ENCODE measurements at places on chromosomes 16 and 17.
A peak's percentile ranks its signal among the peaks of the same experiment; 100 is the strongest.

DNA sequence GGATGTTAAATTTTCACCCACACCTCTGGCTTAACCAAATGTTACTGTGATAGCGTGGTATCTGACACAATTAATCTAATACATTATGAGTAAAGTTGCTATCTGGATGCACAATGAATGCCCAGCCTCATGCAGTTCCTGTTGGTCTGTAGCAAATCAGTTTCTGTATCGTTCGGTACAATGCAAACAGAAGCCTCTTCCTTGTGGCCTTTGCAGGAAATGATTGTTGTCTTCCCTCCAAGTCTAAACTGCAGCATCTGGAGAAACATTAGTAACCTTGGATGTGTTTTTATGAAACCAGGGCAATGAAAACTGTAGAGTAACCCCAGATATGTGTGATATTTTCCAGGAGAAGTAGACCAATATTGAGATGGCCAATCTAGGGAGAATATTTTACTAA, 46.8 kb downstream of the CYB561 start:
- no peaks in the 10 kb centered on the region for H3K27me3 ChIP-seq
- H3K4me1 ChIP-seq = peaks cover 3% of the 10 kb centered on the region
- no peak for DNase-seq
- no peaks in the 10 kb centered on the region for H3K36me3 ChIP-seq
- no peak overlapping the region for H3K27ac ChIP-seq
- H3K4me3 ChIP-seq = no peak overlapping the region

GRCh38 chr17:57954397-57955182, 622 bp downstream of the CUEDC1 start:
- H3K4me3 ChIP-seq = peak overlapping the region; percentile 43
- no peak overlapping the region for H3K27ac ChIP-seq
- no peaks in the 10 kb centered on the region for H3K36me3 ChIP-seq
- peaks cover 72% of the 10 kb centered on the region for H3K27me3 ChIP-seq
- DNase-seq = no peak
- H3K4me1 ChIP-seq = peaks cover 40% of the 10 kb centered on the region

- H3K27me3 ChIP-seq = peaks cover 71% of the 10 kb centered on the region
- H3K36me3 ChIP-seq = no peaks in the 10 kb centered on the region
- no peak overlapping the region for H3K4me3 ChIP-seq
- H3K4me1 ChIP-seq = peaks cover 11% of the 10 kb centered on the region
- no peak overlapping the region for H3K27ac ChIP-seq
These were observed 2.3 kb downstream of the ADORA2B start for GRCh38 chr17:15947271-15947670.

DNA sequence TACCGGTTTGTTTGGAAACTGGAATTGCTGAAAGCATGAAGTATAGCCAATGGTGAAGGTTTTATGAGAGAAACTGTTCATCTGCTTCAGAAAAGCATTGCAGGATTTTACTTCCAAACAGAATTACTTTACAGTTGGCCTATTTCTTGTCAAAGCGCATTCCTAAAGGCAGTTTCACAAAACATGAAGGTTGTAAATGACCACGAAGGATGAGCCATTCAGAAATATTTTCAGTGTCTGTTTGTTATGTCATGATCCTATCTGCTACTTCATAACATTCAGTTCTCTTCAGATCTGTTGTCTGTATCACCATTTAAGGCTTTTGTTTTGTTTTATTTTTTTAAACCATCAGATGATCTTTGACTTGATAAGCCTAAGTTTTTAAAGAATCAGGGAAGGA, 45.7 kb downstream of the AATF start:
- no peak for DNase-seq
- H3K36me3 ChIP-seq = peaks cover 60% of the 10 kb centered on the region
- no peak overlapping the region for H3K4me3 ChIP-seq
- H3K4me1 ChIP-seq = peaks cover under 1% of the 10 kb centered on the region
- H3K27me3 ChIP-seq = no peaks in the 10 kb centered on the region
- no peak overlapping the region for H3K27ac ChIP-seq

GRCh38 chr17:15341385-15341849, at the start of gene TEKT3:
Gene TEKT3 (minus strand): TSS chr17:15341597. CDS start chr17:15331585, 10,012 bp downstream.
- H3K4me1 ChIP-seq = peaks cover 4% of the 10 kb centered on the region
- H3K4me3 ChIP-seq = no peak within 1 kb of the TSS
- H3K27ac ChIP-seq = no peak within 1 kb of the TSS
- DNase-seq = no peak

- no peak overlapping the region for H3K4me3 ChIP-seq
- H3K4me1 ChIP-seq = peaks cover 98% of the 10 kb centered on the region
- peaks cover 12% of the 10 kb centered on the region for H3K36me3 ChIP-seq
- DNase-seq = peak; percentile 19
- H3K27me3 ChIP-seq = peaks cover 25% of the 10 kb centered on the region
These were observed 27.0 kb downstream of the CCR7 start for GRCh38 chr17:40538019-40538935.

GRCh38 chr16:49292413-49292812, 10.8 kb upstream of the CBLN1 start:
- H3K4me1 ChIP-seq = no peaks in the 10 kb centered on the region
- H3K27ac ChIP-seq = no peak overlapping the region
- no peaks in the 10 kb centered on the region for H3K36me3 ChIP-seq
- DNase-seq = no peak
- peaks cover 9% of the 10 kb centered on the region for H3K27me3 ChIP-seq
- no peak overlapping the region for H3K4me3 ChIP-seq

- H3K4me1 ChIP-seq = no peaks in the 10 kb centered on the region
- H3K27ac ChIP-seq = no peak overlapping the region
- no peaks in the 10 kb centered on the region for H3K27me3 ChIP-seq
- no peak overlapping the region for H3K4me3 ChIP-seq
- no peak for DNase-seq
These were observed 420.4 kb downstream of the GRIN2A start for GRCh38 chr16:9761870-9762269.

GRCh38 chr17:77958716-77959125, 218 bp downstream of the TNRC6C start:
- peaks cover 32% of the 10 kb centered on the region for H3K27me3 ChIP-seq
- peaks cover 44% of the 10 kb centered on the region for H3K4me1 ChIP-seq
- peaks cover 6% of the 10 kb centered on the region for H3K36me3 ChIP-seq
- H3K4me3 ChIP-seq = peak overlapping the region; percentile 87

DNA sequence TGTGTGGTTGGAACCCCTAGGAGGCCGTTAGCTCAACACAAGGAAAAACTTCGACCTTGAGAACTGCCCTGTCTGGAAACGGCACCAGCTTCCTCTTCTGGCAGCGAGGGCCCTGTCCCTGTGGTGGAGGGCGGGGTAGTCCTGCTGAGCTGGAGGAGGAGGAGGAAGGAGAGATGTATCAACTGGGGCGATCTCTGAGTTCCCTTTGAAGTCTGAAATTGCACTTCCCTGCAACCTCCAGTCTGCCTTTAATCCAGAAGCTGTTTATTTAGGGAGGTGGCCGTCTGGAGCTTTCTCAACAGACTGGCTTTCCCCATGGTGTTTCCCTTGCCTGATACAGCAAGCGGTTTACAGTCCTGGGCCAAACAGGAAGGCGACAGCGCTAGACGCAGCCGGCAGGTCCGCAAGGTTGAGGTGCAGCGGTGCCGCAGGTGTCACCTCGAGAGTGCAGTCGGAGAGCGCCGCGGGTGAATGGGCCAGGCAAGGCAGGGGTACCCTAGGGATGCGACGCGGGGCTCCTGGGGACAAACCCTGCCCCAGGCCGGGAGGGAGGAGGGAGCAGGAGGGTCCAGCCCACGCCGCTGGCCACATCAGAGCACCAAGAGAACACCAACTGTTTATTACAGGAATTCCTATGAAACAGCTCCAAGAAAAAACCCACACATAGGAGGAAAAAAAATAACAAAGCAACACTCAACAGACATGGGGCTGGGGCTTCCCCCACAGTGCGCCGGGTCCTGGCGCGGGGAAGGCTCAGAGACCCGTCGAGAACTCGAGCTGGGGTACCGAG, 11.4 kb upstream of the MRPS23 start:
- H3K27ac ChIP-seq = no peak overlapping the region
- H3K4me1 ChIP-seq = peaks cover 12% of the 10 kb centered on the region
- peak overlapping the region; percentile 62 for H3K4me3 ChIP-seq
- DNase-seq = peak; percentile 59

- no peaks in the 10 kb centered on the region for H3K36me3 ChIP-seq
- H3K27me3 ChIP-seq = peaks cover 9% of the 10 kb centered on the region
- peaks cover 3% of the 10 kb centered on the region for H3K4me1 ChIP-seq
- no peak for DNase-seq
- no peak overlapping the region for H3K27ac ChIP-seq
These were observed 74.6 kb downstream of the TMEM100 start for GRCh38 chr17:55648086-55648485.

DNA sequence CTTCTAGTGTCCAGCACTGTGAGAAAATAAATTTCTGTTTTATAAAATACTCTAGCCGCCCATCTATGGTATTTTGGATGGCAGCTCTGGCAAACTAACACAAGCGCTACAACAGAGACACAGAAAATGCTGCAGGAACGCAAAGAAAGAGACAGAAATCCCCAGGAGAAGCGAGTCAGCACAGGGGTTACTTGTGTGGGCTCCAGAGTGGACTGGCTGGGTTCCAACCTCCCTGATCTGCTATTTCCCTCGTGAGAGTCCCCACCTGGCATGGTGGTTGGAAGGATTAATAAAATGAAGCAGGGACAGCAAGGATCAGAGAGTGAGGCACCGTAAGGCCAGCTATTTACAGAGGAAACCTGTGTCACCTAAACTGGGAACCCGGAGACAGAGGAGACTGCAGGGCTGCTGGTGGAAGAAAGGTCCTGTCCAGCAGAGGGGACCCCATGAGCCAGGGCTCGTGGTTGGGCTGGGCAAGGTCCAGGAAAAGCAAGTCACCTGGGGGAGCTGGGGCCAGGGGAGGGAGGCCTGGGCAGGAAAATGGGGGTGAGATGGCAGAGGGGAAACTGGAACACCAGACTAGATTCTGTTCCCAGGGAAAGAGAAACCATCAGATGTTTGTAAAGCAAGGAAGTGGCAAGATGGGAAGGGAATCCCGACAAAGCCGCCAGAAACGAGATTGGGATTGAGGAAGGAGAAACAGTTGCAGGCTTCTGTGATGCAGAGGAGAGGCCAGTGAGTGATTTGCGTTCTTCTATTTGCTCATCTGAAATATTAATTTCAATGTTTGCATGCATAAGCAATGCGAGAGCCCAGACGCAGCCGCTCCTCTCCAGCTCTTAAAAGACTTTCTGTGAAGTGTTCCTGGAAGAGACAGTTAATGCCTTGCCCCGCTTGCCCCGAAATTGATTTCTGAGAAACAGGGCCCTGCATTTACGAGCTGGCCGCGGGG, 63.0 kb upstream of the TEKT3 start:
- no peak for DNase-seq
- H3K27me3 ChIP-seq = peaks cover 9% of the 10 kb centered on the region
- no peaks in the 10 kb centered on the region for H3K4me1 ChIP-seq
- no peak overlapping the region for H3K27ac ChIP-seq
- H3K36me3 ChIP-seq = no peaks in the 10 kb centered on the region

DNA sequence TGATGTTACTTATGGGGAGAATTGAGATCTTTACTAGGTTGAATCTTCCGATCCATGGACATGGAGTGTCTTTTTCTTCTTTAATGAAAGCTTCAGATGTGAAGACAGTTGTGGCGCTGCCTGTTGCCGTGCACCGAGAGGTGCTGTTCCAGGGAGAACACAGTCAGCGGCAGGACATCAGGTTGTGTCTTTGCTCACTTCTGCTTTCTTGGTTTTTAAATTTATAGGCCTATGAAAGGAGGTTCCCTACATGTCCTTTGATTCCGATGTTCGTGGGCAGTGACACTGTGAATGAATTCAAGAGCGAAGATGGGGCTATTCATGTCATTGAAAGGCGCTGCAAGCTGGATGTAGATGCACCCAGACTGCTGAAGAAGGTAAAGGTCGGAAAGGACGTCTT, 49.8 kb downstream of the SEC14L1 start:
- H3K4me1 ChIP-seq = peaks cover 23% of the 10 kb centered on the region
- no peak overlapping the region for H3K4me3 ChIP-seq
- no peak for DNase-seq
- H3K36me3 ChIP-seq = peaks cover 42% of the 10 kb centered on the region
- no peak overlapping the region for H3K27ac ChIP-seq

- no peak for DNase-seq
- H3K4me1 ChIP-seq = no peaks in the 10 kb centered on the region
- H3K27ac ChIP-seq = no peak overlapping the region
- no peaks in the 10 kb centered on the region for H3K36me3 ChIP-seq
- H3K27me3 ChIP-seq = peaks cover 13% of the 10 kb centered on the region
These were observed 98.9 kb upstream of the GSE1 start for GRCh38 chr16:85514295-85514597.

GRCh38 chr16:88422733-88423447, 30.2 kb upstream of the ZFPM1 start:
- no peak overlapping the region for H3K4me3 ChIP-seq
- H3K4me1 ChIP-seq = no peaks in the 10 kb centered on the region

DNA sequence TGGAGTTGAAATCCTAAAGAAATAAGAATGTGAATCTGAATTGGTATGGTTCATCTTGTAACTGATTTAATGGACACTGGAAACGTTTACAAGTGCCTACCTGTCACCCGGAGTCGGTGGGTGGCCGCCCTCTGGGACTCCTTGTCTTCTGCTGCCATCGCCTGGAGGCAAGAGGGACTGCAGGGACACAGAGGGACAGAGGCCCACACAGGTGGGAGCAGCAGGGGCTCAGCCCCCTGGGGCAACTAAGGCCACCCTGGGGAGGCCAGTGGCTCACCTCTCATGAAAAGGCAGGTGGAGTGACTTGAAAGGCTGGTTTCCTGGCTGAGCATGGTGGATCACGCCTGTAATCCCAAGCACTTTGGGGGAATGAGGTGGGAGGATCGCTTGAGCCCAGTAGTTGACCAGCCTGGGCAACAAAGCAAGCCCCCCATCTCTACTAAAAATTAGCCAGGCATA, 23.2 kb downstream of the TMEM92 start:
- DNase-seq = peak; percentile 85
- no peaks in the 10 kb centered on the region for H3K36me3 ChIP-seq
- H3K27ac ChIP-seq = no peak overlapping the region
- H3K27me3 ChIP-seq = peaks cover 30% of the 10 kb centered on the region
- H3K4me3 ChIP-seq = no peak overlapping the region

DNA sequence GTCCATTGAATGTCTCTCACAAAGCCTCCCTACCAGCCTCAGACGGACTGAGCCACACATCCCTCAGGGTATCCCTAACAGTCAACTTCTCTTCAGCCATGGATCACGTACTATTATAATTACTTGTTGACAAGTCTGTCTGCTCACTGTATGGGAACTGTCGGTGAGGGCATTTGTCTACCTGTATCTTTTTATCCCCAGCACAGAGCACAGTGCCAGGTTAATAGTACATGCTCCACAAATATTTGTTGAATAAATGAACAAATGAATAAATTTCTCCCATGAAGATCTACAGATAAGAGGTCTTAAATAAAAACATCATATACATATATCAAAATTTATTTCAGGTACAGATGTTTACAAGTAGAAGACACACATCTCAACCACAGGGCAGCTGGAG, 414.0 kb downstream of the SOX9 start:
- DNase-seq = no peak
- H3K27me3 ChIP-seq = peaks cover 21% of the 10 kb centered on the region
- no peaks in the 10 kb centered on the region for H3K36me3 ChIP-seq
- no peak overlapping the region for H3K27ac ChIP-seq

- H3K27me3 ChIP-seq = no peaks in the 10 kb centered on the region
- no peak for DNase-seq
- H3K4me3 ChIP-seq = no peak overlapping the region
- no peak overlapping the region for H3K27ac ChIP-seq
- peaks cover 42% of the 10 kb centered on the region for H3K36me3 ChIP-seq
- H3K4me1 ChIP-seq = no peaks in the 10 kb centered on the region
These were observed 54.5 kb downstream of the GTF3C1 start for GRCh38 chr16:27495191-27495590.

GRCh38 chr17:57557834-57558681, 187.0 kb downstream of the CCDC182 start:
- no peaks in the 10 kb centered on the region for H3K36me3 ChIP-seq
- no peaks in the 10 kb centered on the region for H3K4me1 ChIP-seq
- H3K27ac ChIP-seq = no peak overlapping the region
- DNase-seq = no peak
- no peak overlapping the region for H3K4me3 ChIP-seq

GRCh38 chr17:72011561-72011960, 109.3 kb upstream of the SOX9 start:
- no peaks in the 10 kb centered on the region for H3K27me3 ChIP-seq
- no peak for DNase-seq
- no peak overlapping the region for H3K27ac ChIP-seq

Measured in activated naive CD4-positive, alpha-beta T cell treated with anti-CD3 and anti-CD28 coated beads, Interleukin-2, amount 10 ng/mL, durations not matched to agents 7 days and 5 days (primary cell).